BJ (cell line): ENCODE measurements at places on chromosomes 5 and 9. TPM values are rescaled to one million over a fixed set of nuclear protein-coding genes. Genes with fewer than 3 reads are reported as not detected.

DNA sequence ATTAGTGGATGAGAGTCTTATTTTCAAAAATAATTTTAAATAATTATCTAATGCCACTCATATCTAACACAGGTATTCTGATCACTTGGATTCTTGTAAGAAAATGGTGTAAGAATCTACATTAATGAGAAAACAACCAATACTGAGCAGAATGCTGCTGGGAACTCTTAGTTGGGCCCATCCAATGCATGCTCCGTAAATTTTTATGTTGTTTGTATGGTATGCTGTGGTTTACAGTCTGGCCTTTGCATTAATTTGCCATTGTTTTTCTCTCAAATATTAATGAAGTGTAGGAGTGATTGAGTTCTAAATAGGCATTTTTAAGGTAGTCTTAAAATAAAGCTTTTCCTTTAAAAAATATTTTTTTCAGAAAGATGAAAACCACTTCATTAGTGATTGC is 133.4 kb downstream of the ZSWIM6 start:
- no peak for DNase-seq

GRCh38 chr9:86589273-86589672 is 235.1 kb upstream of the TUT7 start:
- DNase-seq, result no peak

- DNase-seq, result no peak
These were observed 184.0 kb downstream of the HSPA4 start for GRCh38 chr5:133235696-133236426.

DNA sequence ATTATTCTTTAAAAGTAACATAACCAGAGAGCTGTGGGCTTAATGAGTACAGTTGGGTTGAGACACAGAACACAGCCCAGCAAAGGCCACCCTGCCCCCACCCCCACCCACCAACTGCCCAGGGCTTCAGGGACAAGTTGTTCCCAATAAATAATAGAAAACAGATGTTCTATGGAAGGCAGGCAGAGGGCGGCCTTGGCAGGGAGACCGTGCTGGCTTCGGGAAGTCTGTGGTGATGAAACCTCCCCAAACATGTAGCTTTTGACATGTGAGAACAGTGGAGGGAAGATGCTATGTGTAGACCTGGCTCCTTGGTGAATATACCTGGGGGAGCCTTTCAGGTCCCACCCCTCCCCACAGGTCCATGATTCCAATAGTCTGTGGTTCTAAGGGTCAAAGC is 10.0 kb downstream of the TRAF1 start:
- no peak for DNase-seq

The CD180 gene
- polyA plus RNA-seq, result not detected in 2 replicates

The LIFR gene
- 2.7 and 6.8 TPM in 2 replicates for polyA plus RNA-seq

The PHF24 gene
- 0.02 and 0.09 TPM in 2 replicates for polyA plus RNA-seq
